ENCODE measurements at places on chromosomes 2 and 18.
A peak's percentile ranks its signal among the peaks of the same experiment; 100 is the strongest.

GRCh38 chr18:47969816-47970215 lies 39.4 kb upstream of the SMAD2 start:
- DNase-seq, result no peak

DNA sequence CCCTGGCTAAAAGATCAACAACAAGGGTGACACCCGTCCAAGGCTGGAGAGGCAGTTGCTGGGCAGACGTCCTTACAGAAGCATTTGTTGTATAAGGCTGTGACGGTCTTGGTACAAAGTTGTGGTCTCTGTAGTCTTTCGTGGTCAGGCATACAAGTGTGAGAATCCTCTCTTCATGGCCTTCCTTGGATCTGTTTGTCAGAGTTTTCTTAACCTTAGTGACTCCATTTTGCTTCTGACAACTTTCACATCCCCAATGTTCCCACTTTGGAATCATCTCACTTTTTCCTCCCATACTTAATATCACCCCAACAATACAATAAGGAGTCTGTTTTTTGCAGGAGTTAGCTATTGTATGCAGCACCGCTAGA lies 72.7 kb upstream of the ZCCHC2 start:
- no peak for DNase-seq

DNA sequence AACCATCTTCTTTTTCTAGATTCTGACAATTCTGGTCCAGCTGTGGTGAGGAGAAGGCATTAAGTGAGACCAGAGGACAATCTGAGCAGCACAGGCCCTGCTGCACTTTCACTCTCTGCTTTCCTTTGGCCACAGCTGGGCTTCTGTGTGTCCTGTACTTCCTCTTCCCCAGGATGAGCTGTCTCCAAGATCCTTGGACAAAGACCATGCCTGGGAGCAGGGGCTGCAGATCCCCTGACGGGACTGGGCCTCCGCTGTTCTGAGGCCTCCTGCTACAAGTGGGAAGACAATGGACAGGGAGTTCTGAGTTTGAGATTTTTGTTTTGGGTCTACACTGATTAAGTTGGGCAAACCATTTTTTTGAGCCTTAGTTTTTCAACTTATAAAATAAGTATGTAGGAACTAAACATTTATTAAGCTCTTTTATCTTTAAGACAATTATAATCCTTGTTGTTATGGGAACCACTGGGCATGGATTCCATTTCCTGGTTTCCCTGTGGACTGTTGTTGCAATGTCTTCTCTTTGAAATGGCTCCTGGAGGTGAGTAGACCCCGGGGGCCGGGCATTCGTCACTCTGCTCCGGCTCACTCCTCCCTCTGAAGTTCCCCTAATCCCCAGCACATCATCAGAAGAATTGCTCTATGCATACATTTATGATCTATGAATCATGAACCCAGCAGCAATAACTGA lies 266.6 kb downstream of the ACTR3 start:
- DNase-seq, result no peak

DNA sequence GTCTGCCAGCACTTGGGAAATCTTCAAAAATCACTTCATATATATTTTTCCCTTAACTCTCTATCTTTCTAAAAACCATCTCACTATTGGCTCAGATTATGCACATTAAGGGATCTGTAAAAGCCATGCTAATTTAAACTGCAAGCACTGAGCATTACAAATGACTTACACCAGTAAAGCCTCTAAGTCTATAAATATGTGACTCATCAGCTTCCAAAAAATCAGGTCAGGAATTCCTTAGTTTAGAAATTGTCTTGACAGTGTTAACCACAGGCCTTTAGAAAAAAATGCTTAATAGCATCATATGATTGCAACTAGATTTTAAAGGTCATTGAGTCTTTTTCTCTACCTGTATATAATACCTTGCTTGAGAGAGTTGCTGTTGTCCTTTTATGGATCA lies 1113.6 kb upstream of the PIK3C3 start:
- DNase-seq, result peak; percentile 56

DNA sequence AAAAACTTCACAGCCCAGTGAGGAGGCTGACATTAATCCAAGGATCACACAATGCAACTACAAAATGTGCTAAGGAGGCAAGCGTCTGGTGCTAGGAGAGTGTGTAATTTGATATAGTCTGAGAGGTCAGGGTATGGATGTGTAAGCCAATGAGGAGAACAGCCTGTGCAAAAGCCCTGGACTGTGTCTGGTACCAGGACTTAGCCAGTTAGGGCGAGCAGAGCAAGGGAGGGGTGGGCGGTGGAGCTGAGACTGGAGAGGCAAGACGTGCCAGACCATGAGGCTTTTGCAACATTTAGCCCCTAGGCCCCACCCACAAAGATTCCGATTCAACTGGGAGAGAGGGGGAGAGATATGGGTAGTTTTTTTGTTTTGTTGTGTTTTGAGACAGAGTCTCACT lies 33.5 kb upstream of the SPRED2 start:
- no peak for DNase-seq

- peak; percentile 93 for DNase-seq
These were observed 44.3 kb downstream of the CACNB4 start for GRCh38 chr2:152054593-152054992.

GRCh38 chr18:48975817-48976649 lies 25.3 kb upstream of the SMAD7 start:
- peak; percentile 68 for DNase-seq

DNA sequence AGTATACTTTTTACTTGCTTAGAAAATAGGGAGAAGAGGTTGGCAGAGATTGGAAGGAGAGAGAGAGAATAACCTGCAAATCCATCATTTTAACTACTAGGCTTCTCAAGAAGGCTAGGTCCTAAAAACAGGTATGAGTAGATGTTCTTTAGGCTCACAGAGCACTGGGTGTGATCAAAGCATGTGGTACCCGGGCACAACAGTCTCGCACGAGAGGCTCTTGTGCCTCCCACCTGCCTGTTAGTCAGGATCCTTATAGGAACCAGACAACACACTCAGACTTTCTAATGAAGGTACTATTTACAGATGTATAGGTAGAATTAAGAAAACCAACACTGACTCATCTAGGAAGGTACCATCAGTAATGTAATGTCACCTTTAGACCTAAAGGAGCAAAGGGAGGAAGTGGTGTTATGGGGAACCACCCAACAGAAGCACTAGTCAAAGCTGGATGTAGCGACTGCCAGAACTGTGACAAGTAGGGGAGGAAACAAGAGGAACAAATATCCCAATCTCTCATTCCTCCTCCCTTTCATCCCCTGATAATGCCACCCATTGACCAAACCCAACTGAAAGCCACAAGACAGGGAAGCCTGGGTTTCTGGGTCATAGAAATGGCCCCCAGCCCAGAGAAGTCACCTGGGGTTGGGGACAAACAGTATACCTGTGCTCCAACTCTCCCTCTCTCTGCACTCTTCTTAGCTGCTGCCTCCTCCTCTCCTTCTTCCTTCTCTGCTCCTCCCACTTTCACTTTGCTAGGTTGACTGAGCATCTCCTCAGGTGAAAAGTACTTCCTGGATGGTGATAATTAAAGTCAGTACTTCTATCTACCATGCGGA lies 16.0 kb upstream of the MARCHF4 start:
- DNase-seq, result no peak

DNA sequence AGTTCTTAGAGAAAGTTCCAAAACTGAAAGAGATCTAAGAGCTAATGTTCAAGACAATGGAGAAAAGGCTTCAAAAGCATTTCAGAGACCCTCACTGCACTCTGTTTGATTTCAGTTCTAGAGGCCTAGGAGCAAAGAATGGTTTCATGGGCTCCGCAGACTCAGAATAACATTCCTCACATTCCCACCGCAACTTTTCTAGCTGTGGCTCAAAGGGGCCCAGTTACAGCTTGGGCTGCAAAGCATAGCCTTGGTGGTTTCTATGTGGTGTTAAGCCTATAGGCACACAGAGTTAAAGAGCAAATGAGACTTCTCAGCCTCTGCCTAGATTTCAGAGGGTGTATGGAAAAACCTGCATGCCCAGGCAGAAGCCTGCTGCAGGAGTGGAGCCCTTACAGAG lies 73.0 kb downstream of the FSIP2 start:
- no peak for DNase-seq

DNA sequence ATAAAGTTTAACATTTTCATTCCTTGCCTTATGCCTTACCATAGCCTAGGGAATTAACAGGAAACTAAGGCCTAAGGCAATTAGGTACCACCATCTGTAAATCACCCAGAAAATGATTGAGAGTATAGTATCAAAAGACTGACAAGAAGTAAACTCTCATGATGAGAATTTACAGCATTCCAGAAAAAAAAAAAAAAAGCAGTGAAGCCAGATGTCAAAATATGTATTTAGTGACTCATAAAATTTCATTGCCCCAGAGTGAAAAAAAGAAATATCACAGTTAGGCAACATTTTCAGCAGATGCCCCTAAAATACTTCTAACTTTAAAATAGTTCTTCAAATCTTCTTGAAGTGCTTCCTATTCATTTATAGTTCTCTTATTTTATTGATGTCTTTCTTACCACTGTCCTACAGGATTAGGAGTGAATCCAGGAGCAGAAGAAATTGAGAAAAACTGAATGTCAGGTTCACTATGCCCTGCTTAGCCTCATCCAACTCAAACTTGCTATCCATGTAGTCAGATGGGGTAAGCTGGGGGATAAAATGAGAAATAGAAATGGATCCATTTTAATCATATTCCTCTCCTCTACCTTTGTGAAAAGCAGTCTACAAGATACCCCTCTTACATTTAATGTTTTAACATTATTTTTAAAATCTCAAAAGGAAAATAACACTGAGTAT lies 57.3 kb upstream of the TANK start:
- peak; percentile 31 for DNase-seq

- peak; percentile 19 for DNase-seq
These were observed at the start of gene KLHL41 for GRCh38 chr2:169509298-169509885. Gene KLHL41, plus strand, starts transcription at chr2:169509702. Its CDS starts 77 bp downstream, at chr2:169509779.

DNA sequence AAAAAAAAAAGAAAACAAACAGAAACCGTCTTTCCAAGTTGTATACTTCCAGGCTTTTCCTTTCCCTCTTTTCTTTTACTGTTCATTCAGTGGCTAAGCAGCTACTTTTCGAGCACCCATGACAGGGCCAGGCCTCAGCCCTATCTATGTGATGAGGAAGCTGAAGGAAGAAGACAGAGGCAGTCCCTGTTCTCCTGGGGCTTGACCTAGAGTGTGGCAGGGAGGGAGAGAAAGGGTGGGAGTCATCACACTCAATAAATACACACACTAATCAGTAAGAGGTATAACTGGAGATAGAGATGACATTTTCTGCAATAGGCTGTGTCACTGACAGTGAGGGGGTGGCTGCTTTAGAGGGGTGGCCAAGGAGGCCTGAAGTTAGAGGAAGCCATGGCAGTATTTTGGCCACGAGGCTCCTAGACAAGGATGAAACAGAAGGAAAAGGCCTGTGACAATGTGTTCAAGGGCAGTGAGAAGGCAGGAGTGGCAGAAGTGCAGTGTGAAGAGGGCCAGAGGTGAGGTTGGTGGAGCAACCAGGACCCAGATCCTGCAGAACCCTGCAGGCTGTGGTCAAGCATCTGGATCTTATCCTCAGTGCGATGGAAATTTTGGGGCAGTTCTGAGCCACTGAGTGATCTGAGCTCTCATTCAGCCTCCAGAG lies 131.8 kb upstream of the TTC39C start:
- no peak for DNase-seq

DNA sequence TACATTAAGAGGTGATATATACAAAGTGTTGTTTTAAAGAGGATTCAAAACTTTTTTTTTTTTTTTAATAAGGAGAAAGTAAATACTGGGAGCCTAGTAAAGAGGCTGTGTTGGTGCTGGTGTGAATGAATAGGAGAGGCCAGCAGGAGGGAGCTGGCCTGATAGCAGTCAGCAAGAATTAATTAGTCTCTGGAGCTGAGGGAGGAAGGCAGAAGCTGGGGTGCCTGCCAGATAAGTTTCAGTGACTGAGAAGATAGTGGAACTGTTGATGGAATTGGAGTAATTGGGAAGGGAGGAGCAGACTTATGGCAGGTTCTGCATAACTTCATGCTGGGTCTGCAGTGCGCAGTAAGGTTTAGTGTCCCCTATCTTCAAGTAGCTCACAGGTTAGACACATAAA lies 36.2 kb upstream of the SNORC start:
- no peak for DNase-seq

DNA sequence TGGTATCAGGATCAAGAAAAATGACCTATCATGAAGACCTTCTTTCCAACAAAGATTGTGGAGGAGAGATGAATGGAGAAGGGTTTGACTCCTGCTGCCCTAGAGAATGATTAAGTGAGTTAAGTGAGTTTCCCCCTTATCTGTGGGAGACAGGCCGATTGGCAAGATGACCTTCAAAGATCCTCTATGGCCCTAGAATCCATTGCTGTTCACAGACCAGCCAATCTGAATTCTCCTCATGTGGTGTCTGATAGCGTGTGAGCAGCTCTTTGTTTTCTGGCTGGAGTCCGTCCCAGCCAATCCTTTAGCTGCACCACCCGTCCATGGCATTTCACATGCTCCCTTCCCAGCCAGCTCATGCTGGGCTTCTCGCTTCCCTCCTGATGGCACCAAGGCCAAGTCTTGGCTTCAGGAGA lies 79.4 kb downstream of the MARCHF4 start:
- peak; percentile 69 for DNase-seq

All from AG10803 (cell line).